ENCODE measurements at places on chromosomes 1 and 21.

DNA sequence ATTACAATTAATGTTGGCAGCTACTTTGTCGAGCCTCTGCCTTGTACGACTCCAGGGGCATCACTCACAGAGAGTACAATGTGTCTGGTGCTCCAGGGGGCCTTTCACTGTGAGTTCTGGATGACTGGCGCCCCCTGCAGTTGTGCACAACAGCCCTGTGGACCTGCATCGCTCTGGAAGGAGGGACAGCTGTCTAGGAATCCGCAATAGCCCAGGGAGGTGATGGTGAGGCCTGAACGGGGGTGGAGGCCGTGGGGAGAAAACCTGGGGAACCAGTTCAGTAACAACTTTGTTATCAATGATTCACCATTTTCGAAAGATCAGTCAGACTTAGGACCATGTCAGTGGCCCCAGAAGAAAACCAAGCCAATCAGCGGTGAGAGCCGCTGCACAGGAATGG, 189.1 kb downstream of the KAZN start:
- no peak for DNase-seq

- no peak for DNase-seq
Measured at GRCh38 chr1:25246600-25247023, 642 bp downstream of the RSRP1 start.

GRCh38 chr1:234782791-234783190, 172.8 kb upstream of the IRF2BP2 start:
- no peak for DNase-seq

DNA sequence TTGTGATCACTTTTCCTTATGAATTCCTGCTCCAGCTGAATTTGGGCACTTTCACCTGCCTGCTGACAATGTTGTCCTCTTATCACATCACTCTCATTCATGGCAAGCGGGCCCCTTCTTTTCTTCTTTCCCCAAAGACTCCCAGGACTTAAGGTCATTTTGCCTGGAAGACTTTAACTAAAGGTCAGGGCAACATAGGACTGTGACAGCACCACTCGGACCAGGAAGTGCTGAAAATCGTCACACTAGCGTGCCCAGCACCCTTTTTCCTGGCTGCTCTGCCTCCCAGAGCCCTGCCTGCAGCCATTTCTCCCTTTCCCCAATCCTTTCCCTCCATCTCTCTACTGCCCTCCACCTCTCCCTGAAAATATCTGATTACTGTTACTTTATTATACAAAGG, 35.4 kb downstream of the CD34 start:
- no peak for DNase-seq

Measured in stimulated activated CD8-positive, alpha-beta memory T cell treated with anti-CD3 and anti-CD28 coated beads, Interleukin-4, amount 100 ng/mL, for 1 hour (primary cell).